ENCODE measurements at places on chromosomes 5 and 9. TPM values are rescaled to one million over a fixed set of nuclear protein-coding genes. Genes with fewer than 3 reads are reported as not detected.

The GPR150 gene
- 0.28 TPM for total RNA-seq

The ZNF79 gene
- 16.5 TPM for total RNA-seq

The MAP1B gene
- total RNA-seq = 29.7 TPM

The CDHR2 gene
- 0.28 TPM for total RNA-seq

The RORB gene
- total RNA-seq = 0.92 TPM

The PDE6A gene
- total RNA-seq = not detected

The UGT3A2 gene
- not detected for total RNA-seq

The SPACA9 gene
- 3.1 TPM for total RNA-seq

The PCDHGA2 gene
- total RNA-seq = 2.7 TPM

The PRRT1B gene
- total RNA-seq = not detected

The SEMA4D gene
- total RNA-seq = 0.09 TPM

The PLAA gene
- 32.1 TPM for total RNA-seq

The TOR4A gene
- 13.5 TPM for total RNA-seq

The LMAN2 gene
- total RNA-seq = 488 TPM

The CFAP157 gene
- total RNA-seq = 0.09 TPM

The SLC34A3 gene
- total RNA-seq = not detected

The RGMB gene
- 30.3 TPM for total RNA-seq

The FOXE1 gene
- not detected for total RNA-seq

The RLN2 gene
- total RNA-seq = not detected

The NOP16 gene
- total RNA-seq = 10.0 TPM

The SLC46A2 gene
- total RNA-seq = not detected
